ENCODE measurements at places on chromosomes 12 and 14.

DNA sequence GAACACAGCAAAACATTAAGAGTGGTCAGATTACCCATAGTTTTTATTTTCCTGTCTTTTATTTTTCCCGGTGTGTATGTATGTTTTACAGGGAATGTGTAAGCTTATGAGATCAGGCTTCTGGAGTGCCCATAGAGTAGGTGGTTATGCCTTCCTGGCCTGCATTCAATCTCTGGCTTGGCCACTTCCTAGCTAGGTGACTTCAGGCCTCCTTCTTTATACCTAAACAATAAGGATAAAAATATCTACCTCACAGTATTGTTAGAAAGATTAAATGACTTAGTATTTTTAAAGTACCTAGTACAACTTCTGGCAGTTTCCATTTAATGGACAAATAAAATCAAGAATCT, 42.4 kb downstream of the ITPR2 start:
- DNase-seq: no peak

DNA sequence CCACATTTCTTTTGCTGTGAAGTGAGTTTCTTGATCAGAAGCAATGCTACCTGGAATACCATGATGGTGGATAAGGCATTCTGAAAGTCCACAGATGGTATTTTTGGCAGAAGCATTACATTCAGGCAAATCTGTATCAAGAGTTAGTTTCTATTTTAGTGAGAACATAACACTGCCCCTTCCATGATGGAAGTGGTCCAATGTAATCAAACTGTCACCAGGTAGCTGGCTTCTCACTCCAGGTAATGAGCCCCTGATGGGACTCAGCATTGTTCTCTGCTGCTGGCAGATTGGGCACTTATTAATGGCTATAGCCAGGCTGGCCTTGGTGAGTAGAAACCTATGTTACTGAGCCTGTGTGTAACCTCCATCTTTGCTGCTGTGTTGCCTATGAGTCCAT, 80.7 kb downstream of the KCNA5 start:
- DNase-seq: no peak

DNA sequence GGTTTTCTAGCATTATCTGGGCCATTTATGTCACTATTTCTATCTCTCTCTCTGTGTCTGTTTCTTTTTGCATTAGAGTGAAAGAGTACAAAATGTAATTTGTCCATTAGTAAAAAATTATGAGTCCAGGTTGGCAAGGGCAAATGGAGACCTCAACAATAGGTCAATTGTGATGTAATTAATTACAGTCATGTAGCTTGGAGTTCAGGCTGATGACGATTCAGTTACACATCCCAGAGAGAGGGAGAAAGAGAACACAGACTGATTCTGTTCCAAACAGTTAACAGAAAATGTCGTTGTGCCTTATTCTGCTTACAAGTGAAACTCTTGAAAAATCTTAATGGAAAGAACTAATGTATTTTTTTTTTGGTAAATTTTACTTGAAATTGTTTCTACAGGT, 83.3 kb downstream of the ATXN7L3B start:
- no peak for DNase-seq

- no peak for DNase-seq
These were observed 82.1 kb downstream of the TSPAN8 start for GRCh38 chr12:71075743-71076142.

DNA sequence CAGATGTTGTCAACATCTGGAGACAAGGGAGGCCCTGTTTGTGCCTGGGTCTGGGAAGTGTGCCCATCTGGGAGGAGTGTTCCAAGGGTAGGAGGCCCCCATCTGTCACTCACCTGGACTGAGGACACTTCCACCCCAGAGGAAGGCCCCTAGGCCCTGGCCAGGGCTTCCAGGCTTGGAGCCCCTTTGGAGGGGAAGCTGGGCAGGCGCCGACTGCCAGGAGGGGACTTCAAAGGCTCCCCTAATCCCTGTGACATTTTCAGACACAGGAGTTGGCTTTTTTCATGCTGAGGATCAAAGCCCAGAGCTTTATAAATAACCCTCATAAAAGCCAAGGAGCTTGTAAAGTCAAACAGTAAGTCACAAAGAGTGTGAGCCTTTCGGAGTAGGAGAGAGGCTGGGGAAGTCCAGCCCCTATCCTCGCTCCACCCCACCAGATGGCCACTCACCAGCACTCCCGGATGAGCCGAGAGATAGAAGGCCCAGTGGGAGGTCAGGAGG, 17.6 kb upstream of the FAM222A start:
- DNase-seq: no peak

GRCh38 chr14:92341791-92342190, 18.8 kb downstream of the SLC24A4 start:
- DNase-seq: no peak

DNA sequence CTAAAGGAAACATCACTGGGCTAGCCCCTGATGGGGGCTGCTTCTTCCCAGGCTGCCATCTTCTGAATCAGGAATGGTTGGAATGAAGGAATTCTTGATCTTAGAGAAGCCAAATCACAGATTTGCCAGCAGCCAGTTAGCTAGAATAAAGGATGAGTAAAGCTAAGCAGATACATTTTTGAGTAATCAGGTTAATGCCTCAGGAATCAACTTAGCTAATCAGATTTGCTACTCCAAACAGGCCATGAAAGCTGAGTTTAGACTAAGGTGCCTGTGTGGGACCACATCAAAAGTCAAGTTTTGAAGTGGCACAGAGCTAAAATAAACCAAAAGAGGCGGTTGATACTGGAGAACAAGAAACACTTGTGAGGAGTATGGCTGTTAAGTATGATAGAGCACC, 28.8 kb upstream of the LMO3 start:
- no peak for DNase-seq

DNA sequence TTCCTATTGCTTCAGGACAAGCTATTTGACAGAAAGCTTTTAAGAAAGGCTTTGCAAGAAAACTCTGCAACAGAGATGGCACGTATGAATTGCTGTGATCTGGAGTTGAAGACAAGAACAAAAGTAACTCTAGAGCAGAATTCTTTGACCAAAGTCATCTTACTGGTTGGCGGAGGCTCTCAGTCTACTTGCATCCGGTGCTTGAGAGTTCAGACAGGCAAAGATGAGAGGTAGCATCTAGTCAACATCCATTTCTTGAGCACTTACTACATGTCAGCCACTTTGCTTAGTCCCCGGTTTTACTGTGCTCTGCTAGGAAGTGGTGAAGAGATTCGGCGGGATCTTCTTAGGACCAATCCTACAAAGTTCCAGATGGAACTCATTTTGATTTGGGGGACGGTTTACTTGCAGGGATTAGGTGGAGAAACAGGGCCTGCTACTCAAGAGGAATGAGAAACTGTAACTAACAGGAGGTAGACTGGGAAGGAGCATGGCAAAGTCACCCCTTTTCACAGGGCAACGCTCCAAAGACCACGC, 404 bp upstream of the CCDC91 start:
- no peak for DNase-seq

GRCh38 chr14:36289954-36290353, 30.5 kb downstream of the MBIP start:
- DNase-seq: no peak

- no peak for DNase-seq
These were observed 8.6 kb downstream of the GIT2 start for GRCh38 chr12:109987615-109988014.

- DNase-seq: no peak
These were observed 297.1 kb downstream of the KSR2 start for GRCh38 chr12:117671734-117672133.

DNA sequence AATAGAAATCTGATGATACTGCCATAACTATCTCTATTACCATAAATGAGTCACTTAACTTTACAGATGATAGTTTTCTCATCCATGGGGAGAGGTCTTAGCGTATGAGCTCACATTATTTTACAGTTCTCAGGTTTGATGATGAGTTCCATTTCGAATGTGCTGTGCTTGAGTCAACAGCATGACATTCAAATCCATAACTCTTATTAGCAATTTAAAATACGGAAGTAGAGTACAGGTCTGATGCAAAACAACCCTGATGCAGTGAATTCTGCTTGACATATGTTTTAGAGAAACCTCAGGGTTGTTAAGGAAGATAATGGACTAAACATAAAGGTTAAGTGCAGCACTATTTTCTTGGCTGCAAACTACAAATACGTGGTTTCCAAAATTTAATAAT, 30.0 kb downstream of the C14orf39 start:
- DNase-seq: no peak

- no peak for DNase-seq
These were observed 121.2 kb downstream of the PRICKLE1 start for GRCh38 chr12:42468341-42468821.

Measured in NCI-H2081 treated with DMSO at 0.1 percent for 48 hours (cell line).